Activated naive CD4-positive, alpha-beta T cell treated with Interleukin-2 at 50 U/mL for 16 hours (primary cell): ENCODE measurements at places on chromosomes 7 and 10.

DNA sequence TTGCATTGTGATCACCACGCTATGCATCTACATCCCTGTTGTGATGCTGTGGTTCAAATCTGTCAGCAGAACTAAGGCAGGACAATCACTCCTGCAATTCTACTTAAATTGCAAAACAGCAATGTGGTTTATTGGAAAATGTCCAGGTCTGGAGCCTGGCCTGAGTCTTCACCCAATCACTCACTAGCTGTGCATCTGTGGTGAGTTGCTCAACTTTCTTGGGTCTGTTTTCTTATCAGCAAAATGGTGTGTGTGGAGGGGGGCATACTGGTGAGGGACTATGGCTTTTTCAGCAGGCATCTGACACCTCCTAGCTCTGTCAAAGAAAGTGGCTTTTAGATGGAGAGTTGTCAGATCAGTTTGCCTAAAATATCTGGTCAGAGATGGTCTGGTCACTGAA, 108.3 kb upstream of the FEZF1 start:
- no peak for DNase-seq

DNA sequence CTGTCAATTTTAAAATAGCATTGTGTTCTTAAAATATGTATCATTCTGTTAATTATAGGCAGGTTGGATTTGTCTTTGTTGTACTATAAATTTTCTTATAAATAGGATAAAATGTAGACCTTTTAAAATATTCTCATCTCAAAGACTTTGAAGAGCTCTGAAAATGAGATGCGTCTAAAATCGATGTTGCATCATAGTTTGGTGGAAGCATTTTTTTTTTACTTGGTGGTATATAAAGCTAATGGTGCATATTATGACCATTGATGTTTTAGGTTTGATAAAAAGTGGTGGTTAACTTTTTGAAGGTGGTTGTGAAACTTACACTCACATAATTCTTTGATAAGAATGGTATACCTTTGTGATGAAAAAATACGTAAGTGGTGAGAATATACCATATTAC, 69.1 kb downstream of the ZNRF2 start:
- no peak for DNase-seq

DNA sequence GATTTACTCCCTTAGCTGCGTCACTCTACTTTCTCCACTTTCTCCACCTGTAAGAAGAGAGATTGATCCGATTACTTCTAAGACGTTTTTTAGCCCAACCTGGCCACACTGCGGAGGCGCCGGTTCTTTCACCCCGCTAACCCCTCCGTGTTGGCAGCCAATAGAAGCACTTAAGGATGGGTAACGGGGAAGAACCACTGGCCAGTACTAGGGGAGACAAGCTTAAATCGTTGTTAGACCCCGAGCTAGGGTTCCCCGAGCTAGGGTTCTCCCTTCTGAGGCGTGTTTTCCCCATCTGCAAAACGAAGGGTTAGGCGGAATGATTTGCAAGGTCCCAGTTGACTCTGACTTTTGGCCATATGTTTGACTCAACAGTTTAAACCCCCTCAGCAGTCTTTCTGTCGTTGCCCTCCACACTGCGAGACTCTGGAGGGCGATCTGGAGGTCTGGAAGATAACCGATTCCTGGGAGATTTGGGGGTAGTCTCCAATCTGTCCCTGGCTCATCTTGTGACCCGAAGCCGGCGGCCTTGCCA, 644 bp downstream of the UMAD1 start:
- peak; percentile 4 for DNase-seq

GRCh38 chr7:92590711-92591310, 621 bp upstream of the FAM133B start:
- no peak for DNase-seq

- no peak for DNase-seq
Measured at GRCh38 chr7:151964951-151965350, 8.7 kb downstream of the GALNTL5 start.

DNA sequence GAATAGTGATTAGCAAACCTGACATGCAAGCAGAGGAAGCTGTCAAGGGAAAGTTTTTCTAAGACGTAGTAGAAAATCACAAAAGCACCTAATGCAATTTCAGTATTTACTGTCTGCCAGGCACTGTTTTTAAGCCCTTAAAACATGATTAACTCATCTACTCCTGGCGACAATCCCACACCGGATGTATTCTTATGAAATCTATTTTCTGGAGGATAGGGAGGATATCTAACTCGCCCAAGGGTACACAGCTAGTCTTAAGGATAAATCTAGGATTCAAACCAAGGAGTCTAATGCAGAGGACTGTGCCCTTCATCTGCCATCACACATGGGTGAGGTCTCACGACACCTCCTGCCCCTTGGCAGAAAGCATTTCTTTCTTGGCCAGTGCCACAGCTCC, 47.8 kb upstream of the FIGNL1 start:
- no peak for DNase-seq

DNA sequence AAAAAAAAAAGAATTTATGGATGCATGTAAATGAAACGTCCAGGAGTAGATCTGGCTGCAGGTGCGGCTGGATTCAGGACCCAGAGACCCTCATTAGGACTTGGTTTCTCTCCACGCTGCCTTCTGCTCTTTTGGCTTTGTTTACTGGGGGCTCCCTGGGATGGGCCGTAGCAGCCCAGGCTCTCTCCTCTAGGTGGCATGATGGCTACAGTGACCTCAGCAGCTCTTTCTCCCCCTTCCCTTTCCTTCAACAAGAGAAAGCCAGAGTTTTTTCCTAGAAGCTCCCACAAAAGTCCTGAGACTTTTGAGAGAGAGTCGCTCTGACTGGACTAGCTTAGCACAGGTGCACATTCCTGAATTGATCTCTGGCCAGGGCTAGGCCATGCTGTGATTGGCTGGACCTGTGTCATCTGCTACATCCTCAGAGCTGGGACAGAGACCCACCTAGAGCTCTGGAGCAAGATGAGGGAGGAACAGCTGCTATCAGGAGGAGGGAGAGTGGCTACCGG, 67.8 kb upstream of the PDCD4 start:
- DNase-seq: peak; percentile 26

DNA sequence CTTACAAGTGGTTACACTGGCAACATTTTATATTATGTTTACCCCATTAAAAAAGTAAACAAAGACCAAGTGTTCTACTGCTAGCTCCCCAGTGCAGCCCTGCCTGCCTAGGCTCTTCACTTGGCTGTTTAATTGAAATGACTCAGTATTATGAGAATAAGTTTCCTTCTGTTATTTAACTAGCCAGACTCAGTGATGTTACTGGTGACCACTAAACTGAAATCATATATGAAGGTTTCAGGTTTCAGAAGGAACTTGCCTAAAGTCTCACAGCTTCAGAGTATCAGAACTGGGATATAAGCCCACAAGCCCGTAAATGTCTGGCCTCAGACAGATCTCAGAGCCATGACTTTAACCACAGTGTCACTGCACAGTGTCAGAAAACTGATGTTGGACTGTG, 66.8 kb upstream of the EXOC4 start:
- no peak for DNase-seq
